ENCODE measurements at places on chromosomes 13 and 19. TPM values are rescaled to one million over a fixed set of nuclear protein-coding genes. Genes with fewer than 3 reads are reported as not detected.

Gene KCNRG
- total RNA-seq = 0.42 TPM

Gene ALKBH7
- total RNA-seq = 64.0 TPM

Gene GRIN3B
- 0.49 TPM for total RNA-seq

Gene PEX11G
- 1.4 TPM for total RNA-seq

Gene SERPINE3
- total RNA-seq = not detected

GRCh38 chr13:109160887-109161669, 531.7 kb downstream of the MYO16 start:
- DNase-seq = no peak

DNA sequence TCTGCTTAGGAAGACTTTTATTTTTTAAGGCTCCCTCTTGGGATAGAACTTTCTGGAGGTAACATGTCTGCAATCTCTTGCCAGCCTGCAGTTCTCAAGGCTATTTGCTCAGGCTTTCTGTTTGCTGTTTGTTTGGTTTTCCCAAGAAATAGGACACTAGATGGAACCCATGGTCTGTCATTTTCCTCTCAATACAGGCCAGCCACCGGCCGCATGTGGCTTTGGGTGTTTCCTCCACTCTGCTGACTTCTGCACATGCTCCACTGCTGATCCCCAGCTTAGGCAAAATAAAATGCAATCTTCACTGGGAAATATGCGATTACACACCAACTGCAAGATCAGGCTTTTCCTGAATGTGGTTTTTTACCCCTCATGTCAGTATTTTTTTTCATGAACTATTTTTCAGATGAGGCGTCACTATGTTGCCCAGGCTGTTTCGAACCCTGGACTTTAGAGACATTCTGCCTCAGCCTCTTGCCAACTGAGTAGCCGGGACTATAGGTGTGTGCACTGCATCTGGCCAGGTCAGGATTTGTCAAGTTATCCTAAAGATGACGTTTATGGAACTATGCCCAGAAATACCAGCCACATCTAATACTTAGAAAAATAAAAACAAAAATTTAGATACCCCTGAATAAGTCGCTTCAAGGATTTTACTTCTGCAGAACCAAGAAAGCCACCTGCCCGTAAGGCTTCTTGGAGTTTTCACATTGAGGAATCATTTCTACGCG, 94.3 kb upstream of the PABPC3 start:
- DNase-seq = no peak

GRCh38 chr19:38216785-38217641, 7.0 kb downstream of the DPF1 start:
- no peak for DNase-seq

DNA sequence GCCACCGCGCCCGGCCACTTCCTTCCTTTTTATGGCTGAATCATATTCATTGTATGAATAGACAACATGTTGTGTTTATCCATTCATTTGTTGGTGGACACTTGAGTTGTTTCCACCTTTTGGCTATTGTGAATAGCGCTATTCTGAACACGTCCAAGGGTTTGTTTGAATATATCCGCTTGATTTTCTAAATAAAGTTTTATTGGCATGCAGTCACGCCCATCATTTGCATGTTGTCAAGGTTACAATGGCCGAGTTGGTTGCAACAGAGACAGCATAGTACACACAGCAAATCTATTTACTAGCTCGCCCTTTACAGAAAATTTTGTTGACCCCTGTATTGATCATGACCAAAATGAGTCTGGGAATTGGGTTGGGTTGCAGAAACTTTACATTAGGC, 43.5 kb downstream of the COLGALT1 start:
- DNase-seq = no peak

DNA sequence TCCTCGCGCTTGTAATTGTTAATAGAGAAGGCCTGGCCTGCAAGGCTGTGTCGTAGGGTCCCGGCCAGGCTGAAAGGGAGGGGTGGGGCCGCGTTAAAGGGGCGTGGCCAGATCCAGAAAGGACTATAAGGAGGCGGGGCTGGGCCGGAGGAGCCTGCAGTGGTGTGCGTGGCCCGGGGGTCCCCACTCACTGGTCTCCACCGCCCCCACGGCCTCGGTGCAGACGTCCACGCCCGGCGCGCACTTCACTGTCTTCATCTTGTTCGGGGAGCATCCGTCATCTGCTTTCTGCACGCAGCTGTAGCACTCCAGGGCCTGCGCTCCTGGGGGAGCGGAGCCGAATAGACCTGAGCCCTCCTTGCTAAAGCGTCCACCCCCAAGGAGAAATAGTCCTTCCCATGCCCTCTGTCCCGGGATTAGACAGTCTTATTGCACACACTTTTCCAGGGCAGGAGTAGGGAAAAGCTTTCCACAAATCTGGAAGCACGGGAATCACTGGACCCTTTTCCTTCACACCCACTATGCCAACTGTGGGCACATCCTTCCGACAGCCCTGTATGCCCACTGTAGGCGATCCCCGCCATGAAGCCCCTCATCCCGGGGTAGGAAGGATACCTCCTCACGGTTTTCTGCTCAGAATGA, 1.2 kb downstream of the LYPD3 start:
- no peak for DNase-seq

- no peak for DNase-seq
Observed at GRCh38 chr19:50415661-50416033, 3.1 kb upstream of the SPIB start.

GRCh38 chr13:112871742-112872141, 97.3 kb upstream of the MCF2L start:
- no peak for DNase-seq

- no peak for DNase-seq
Observed at GRCh38 chr13:55816976-55817601, 1323.6 kb upstream of the PRR20A start.

DNA sequence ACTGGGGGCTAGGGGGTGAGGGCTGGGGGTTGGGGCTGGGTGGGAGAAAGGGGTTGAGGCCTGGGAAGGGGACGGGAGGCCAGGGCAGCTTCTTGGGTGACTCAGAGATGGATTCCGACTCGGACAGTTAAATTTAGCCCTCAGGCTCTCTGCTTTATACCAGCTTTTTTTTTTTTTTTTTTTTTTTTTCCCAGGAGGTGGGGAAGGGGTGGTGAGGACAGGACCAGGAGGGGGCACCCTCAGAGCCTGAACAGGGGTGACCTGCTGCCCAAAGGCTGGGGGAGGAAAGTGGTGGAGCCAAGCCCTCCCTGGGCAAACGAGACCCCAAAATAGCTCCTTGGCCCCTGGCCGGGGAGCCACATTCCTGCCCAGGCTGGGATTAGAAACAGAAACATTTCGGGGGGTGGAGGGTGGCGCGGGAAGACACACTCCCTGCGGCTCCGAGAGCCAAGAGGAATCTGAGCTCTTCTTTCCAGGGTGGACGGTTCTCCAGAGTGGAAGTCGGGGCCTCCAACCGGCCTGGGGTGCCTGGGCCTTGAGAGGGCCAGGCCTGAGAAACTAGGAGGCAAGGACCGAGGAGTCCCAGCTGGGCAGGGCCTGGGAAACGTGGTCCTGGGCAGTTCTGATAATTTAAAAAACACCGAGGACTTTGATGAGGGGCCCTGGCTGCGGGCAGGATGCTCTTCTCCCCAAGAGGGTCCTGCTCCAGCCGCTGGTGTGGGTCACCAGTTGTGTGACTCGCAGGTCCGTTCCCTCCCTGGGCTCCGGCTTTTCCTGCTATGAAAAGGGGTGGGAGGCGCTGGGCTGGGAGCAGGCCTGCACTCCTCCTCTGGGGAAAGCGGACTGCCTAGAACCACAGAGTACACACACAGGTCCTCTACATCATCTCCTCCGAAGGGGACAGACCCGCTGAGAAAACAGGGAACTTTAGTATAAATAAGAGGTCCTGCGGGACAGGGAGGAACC, 813 bp upstream of the DMPK start:
- peak; percentile 82 for DNase-seq

DNA sequence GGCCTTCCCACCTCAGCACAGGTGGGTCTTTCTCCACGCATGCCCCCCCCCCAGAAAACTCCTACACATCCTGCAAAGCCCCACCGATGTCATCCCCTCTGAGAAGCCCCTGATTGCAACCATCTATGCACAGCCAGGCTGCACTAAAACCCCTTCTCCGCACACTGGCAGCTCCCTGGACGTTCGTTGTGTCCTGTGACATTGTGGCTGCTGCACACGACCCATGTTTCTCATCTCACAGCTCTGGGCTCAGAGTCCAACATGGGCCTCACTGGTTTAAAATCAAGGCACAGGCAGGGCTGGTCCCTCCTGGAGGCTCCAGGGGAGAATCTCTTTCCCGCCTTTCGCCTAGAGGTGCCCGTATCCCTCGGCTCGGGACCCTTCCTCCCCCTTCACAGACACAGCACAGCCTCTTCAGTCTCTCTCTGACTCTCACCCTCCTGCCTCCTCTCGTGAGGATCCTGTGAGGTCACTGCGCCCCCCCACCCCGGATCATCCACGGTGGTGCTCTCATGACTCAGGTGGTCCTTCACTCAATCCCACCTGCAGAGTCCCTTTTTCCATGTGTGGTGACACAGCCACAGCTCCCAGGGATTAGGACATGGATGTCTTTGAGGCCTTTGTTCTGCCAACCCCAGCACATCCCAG, 71.2 kb downstream of the GADD45B start:
- DNase-seq = no peak

DNA sequence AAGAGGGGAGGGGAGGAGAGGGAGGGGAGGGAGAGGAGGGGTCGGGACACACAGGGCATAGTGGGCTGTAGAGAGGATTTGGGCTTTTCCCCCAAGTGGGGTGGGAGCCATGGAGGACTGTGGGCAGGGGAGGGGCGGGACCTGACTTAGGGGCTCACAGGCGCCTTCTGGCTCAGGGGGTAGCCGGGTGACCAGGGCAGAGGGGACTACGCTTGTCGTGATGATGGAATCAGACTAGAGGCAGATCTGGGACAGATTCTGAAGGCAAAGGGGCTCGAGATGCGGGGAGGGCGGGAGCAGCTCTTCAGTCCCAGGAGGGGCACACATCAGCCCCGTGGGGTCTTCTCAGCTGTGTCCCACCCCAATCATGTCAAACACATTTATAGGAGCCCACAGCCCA, 13.5 kb downstream of the NDUFA11 start:
- no peak for DNase-seq
